ENCODE measurements at places on chromosomes 6 and 20. TPM values are rescaled to one million over a fixed set of nuclear protein-coding genes. Genes with fewer than 3 reads are reported as not detected.

LPIN3 gene
- 15.7 TPM for total RNA-seq

SOBP gene
- 0.32 TPM for total RNA-seq

PRPH2 gene
- total RNA-seq: 0.08 TPM

SLC52A3 gene
- 6.7 TPM for total RNA-seq

DNA sequence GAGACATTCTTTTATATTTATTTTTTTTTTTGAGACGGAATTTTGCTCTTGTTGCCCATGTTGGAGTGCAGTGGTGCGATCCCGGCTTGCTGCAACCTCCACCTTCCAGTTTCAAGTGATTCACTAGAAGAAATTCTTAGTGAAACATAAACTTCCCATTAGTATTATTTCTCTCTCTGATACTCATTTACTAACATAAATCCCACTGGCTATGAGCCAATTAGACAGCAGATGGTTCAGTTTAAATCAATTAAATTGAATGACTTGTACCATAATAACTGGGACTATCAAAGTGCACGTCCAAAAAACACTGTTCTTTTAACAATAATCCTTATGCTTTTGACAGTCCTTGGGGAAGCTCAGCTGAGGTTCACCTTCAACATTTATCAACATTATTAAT lies 111.2 kb upstream of the PTCHD4 start:
- ATAC-seq: no peak

GRCh38 chr20:33522256-33522820 lies 32.4 kb downstream of the CBFA2T2 start:
- no peak for ATAC-seq

- ATAC-seq: no peak
Observed at GRCh38 chr6:110681543-110682459, 133.5 kb downstream of the CDK19 start.

DNA sequence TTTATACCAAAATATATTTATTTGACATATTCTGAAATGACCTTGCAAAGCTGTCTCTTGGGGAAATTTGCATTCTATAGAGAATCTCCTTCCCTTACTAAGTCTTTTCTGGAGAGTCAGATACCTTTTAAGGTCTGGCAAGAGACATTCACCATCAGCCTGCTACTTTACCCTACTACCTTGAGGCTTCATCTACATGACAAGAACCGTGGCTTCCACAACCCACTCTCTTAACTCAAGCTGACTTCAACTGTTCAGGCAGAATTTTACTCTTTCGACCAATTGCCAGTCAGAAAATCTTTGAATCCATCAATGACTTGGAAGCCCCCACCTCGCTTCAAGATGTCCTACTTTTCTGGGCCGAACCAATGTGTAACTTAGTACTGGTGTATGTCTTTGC lies 314.2 kb downstream of the LAMA2 start:
- ATAC-seq: no peak

DNA sequence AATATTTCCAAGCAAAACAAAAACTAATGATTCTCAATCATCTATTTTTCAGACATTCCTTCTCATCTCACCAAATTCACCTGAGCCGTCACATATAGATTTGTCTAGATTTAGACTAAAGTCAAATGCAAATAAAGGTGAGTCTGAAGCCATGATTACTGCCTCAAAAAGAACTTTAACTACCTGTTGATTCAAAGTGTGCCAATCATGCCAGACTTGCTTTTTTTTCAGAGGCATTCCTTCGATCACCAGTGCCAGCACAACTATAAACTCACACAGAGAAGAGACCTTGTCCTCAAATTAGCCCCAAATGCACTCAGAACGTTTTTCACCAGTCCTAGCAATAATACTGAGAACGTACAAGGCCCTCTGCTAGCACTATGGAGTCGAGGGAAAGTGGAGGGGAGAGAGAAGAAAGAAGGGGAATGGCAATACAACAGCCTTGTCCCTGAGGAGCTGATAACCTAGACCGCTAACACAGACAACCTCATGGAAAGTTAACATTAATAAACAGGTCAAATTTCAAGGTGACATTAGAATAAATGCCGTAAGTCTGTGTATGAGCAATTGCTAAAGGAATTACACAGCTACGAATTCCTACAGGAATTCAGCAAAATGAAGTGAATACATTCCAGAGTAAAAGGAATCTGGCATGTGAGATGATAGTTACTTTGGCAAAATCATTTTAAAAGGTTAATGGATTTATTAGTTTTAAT lies 60.9 kb downstream of the EPB41L2 start:
- no peak for ATAC-seq

DNA sequence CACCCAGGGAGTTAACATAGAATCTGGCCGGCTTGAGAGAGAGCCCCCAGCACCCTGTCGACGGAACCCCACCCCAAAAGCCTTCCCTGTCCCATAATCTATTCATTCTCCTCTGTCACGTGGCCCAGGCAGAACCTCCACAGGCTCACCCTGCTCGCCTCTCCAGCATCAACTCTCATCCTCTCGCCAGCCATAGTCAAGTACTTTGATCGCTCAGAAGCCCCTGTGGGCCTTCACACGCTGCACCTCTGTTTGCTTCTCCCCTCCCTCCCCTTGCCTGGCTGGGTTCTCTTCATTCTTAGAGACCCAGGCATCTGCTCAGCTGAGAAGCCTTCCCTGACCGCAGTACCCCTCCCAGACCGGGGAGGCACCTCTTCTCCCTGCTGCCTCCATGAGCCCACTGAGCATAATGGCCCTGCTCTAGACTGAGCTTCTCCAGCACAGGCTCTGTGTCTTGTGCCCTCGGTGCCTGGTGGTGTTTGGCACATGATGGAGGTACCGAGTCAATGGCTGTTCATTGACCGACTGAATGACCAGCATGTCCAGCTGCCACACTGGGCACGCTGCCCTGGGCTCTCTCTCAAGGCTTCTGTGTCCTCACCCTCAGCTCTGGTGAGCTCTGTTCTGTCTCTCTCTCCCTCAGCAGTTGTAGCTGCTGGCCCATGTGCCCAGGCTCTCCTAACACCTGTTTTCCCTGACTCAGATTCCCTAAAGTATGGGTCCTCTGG lies 33.7 kb downstream of the PKIG start:
- ATAC-seq: no peak

Measured in esophagus mucosa (tissue), 1 donor.